ENCODE measurements at places on chromosomes 3 and 15. TPM values are rescaled to one million over a fixed set of nuclear protein-coding genes. Genes with fewer than 3 reads are reported as not detected.

- no peak for DNase-seq
- no peaks in the 10 kb centered on the region for H3K27me3 ChIP-seq
- peaks cover 2% of the 10 kb centered on the region for H3K36me3 ChIP-seq
- no peak overlapping the region for H3K4me3 ChIP-seq
Measured at GRCh38 chr3:114584734-114585371, 291.0 kb downstream of the TIGIT start.

DNA sequence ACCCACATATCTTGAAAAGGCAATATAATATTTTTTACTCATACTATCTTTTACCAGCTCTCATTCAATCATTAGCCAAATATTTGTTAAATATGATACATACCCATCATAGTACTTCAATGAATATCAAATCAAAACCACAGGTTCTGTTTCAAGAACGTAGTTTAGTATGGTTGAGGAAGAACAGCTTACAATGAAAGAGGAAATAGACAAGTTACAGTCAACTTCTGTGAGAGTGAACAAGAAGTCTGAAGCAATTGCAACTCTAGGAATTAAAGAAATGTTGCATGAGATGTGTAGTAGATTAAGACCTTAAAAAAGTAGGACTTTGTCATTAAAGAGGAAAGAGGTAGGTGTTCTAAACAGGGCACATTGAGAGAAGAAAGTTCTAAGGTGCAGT, 9.3 kb downstream of the BCHE start:
- no peaks in the 10 kb centered on the region for H3K27me3 ChIP-seq
- H3K4me1 ChIP-seq, result peaks cover 12% of the 10 kb centered on the region
- H3K4me3 ChIP-seq, result no peak overlapping the region
- no peaks in the 10 kb centered on the region for H3K36me3 ChIP-seq
- no peak for DNase-seq

- no peak overlapping the region for H3K27ac ChIP-seq
- H3K4me3 ChIP-seq, result no peak overlapping the region
- H3K4me1 ChIP-seq, result no peaks in the 10 kb centered on the region
- no peaks in the 10 kb centered on the region for H3K27me3 ChIP-seq
Measured at GRCh38 chr15:89630974-89631901, 24.0 kb downstream of the KIF7 start.

- H3K36me3 ChIP-seq, result peaks cover 11% of the 10 kb centered on the region
- H3K27me3 ChIP-seq, result no peaks in the 10 kb centered on the region
- H3K4me1 ChIP-seq, result peaks cover 29% of the 10 kb centered on the region
- peak overlapping the region; percentile 88 for H3K27ac ChIP-seq
Measured at GRCh38 chr3:120780977-120781376, 38.4 kb downstream of the GTF2E1 start.

- no peaks in the 10 kb centered on the region for H3K27me3 ChIP-seq
- peak overlapping the region; percentile 13 for H3K27ac ChIP-seq
- DNase-seq, result no peak
- no peak overlapping the region for H3K4me3 ChIP-seq
- H3K36me3 ChIP-seq, result peaks cover 6% of the 10 kb centered on the region
- H3K4me1 ChIP-seq, result peaks cover 26% of the 10 kb centered on the region
Measured at GRCh38 chr3:134009345-134010000, 20.3 kb downstream of the SLCO2A1 start.

DNA sequence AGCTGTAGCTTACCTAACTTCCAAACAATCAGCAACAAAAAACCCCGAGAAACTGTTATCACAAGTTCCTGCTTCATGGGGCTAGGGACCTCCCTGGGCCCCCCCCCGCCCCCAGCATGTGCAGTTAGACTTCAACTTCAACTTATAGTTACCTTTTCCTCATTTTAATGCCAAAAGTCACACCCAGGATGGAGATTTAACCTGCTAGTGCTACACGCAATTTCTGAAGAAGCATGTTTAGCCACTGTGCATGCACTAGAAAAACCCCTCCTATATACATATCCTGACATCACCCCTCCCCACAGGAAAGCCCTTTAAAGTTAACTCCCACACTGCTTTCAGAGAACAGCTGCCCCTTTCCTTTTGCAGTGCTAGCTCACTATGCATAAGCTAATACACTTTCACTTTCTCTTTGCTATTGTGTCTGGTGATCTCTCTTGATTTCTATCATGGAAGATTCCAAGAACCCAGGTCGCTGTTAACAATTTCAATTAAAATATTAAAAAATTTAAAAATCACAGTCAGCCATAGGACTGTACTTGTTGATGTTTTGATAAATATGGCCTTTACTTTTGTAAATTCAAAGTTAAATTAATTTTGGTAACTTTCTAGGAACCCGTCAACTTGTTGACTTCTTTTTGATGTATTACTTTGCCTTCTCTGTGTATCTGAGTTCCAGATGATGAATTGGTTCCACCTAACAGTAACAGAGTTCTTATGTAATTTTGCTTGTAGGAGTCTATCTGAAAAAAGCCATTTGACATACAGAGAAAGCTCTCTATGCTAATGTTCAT, 75.2 kb upstream of the ACAD9 start:
- peaks cover 23% of the 10 kb centered on the region for H3K36me3 ChIP-seq
- DNase-seq, result no peak
- H3K4me3 ChIP-seq, result no peak overlapping the region
- H3K4me1 ChIP-seq, result peaks cover 57% of the 10 kb centered on the region

- peaks cover 7% of the 10 kb centered on the region for H3K27me3 ChIP-seq
- H3K27ac ChIP-seq, result no peak overlapping the region
- H3K36me3 ChIP-seq, result no peaks in the 10 kb centered on the region
- no peak for DNase-seq
Measured at GRCh38 chr3:38717355-38718240, 68.1 kb upstream of the SCN5A start.

DNA sequence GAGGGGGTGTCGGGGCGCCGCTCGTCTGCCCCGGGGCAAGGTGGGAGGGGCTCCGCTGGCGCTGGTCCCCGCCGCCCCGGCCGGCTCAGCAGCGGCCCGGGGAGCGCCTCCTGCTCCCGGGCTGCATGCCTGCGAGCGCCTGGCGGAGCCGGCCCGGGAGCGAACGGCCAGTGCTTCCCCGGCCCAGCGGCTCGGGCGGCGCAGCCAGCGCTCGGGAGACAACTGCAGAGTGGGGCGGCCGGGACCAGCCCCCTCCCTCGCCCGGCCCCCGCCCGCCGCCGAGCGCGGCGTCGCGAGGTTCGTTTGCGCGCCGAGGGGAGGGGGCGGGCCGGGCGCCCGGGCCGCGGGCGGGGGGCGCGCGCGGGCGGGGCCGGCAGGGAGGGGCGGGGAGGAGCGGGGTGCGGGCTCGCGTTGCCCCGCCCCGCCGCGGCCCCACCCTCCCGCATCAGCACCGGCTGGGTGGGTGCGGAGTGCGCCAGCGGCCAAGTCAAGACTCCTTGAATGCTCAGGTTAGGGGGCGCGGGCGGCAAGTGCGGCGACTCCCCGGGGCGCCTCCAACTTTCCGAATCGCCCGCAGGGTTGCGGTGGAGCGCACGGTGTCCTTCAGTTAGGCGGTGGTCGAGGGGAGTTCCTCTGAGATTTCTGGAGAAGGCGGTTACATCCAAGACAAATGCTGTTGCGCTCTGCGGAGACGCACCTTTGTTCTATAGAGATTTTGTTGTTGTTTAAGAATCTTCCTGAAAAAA, at the start of gene RGMA:
RGMA (minus strand) TSS at position 231 of the 746 bp plus-strand sequence. CDS start 279 bp downstream, outside the sequence.
- peaks cover 19% of the 10 kb centered on the region for H3K27me3 ChIP-seq
- no peak for DNase-seq
- peak within 1 kb of the TSS; percentile 28 for H3K27ac ChIP-seq

- no peaks in the 10 kb centered on the region for H3K27me3 ChIP-seq
- peaks cover 3% of the 10 kb centered on the region for H3K36me3 ChIP-seq
- H3K27ac ChIP-seq, result no peak overlapping the region
- H3K4me3 ChIP-seq, result no peak overlapping the region
- DNase-seq, result no peak
- H3K4me1 ChIP-seq, result peaks cover 53% of the 10 kb centered on the region
Measured at GRCh38 chr15:99343208-99343607, 91.9 kb downstream of the LRRC28 start.

DNA sequence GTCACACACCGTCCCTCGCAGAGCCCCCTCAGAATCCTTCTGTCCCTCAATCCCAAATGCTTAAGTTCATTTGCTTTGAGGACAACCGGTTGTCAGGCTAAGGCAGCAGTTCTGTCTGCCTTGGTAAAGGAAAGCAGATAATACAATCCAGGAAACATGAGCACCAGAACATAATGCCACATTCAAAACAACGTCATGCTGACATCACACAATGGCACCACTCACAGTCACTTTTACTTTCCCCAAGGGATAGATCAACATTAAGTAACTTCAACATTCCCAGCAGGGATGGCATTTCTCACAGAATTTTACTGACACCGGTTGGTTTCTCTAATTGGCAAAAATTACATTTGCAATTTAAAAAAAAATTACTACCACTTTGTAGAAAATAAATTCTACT, 74.6 kb upstream of the PSMD6 start:
- no peak overlapping the region for H3K4me3 ChIP-seq
- peaks cover 17% of the 10 kb centered on the region for H3K4me1 ChIP-seq
- no peak for DNase-seq
- no peak overlapping the region for H3K27ac ChIP-seq

DNA sequence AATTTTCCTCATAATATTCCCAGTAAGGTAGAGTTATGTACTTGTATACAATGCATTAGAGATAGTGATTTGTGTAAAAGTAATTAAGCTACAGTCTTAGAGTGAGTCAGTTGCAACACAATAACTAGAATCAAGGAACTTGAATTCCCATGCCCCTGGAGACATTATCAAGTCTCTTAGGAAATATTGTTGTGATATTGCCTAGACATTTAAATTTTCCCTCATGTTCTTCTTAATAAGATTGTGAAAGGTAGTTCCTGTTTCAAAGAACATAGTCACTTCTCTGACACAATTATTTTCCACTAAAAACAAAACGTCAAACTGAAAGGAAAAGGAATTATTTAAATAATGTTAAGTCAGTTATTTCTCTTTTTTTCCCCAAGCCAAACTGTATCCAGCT, 13.0 kb upstream of the ATP1B3 start:
- DNase-seq, result no peak
- no peak overlapping the region for H3K4me3 ChIP-seq
- no peaks in the 10 kb centered on the region for H3K36me3 ChIP-seq

- no peak overlapping the region for H3K27ac ChIP-seq
- no peak overlapping the region for H3K4me3 ChIP-seq
- no peaks in the 10 kb centered on the region for H3K27me3 ChIP-seq
- H3K36me3 ChIP-seq, result no peaks in the 10 kb centered on the region
- no peak for DNase-seq
- H3K4me1 ChIP-seq, result no peaks in the 10 kb centered on the region
Measured at GRCh38 chr3:59069838-59070237, 20.0 kb upstream of the CFAP20DC start.

DNA sequence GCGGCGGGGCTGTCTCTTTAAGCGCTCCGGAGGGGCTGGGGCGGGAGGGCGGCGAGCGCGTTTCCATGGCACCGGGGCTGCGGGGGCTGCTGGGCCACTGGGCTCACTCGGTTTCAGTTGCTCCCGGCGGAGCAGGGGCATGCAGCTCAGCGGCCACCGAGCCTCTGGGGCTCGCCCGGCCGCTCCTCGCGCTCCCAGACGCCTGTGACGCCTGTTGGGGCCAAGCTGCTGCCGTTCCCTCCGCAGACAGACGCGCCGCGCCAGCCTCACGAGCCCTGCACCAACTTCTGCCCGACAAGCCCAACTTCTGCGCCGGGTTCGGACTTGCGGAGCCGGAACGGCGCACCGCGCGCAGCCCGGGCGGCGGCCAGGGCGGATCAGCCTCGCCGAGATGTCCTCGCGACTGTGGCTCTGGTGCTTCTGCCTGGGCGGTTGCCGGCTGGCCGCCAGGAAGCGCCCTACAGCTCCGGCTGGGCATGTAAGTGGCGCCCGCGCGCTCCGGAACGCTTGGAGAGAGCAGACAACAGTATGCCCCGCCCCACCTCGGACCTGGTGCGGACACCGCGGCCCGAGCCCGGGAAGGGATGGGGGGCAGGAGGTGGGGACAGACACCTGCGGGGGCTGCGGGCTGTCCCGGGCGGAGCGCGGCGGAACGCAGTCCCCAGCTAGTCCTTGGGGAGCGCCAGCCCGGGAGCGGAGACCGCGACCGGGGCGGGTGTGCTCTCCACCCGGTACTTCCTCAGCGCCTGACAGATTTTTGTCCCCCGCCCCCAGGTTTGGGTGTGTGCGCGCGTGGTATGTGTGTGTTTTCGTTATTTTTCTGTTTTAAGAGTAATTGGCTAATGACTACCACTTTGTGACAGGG, 154.1 kb upstream of the GOLIM4 start:
- peaks cover 6% of the 10 kb centered on the region for H3K27me3 ChIP-seq
- no peaks in the 10 kb centered on the region for H3K36me3 ChIP-seq
- H3K27ac ChIP-seq, result no peak overlapping the region
- peak overlapping the region; percentile 93 for H3K4me3 ChIP-seq

DNA sequence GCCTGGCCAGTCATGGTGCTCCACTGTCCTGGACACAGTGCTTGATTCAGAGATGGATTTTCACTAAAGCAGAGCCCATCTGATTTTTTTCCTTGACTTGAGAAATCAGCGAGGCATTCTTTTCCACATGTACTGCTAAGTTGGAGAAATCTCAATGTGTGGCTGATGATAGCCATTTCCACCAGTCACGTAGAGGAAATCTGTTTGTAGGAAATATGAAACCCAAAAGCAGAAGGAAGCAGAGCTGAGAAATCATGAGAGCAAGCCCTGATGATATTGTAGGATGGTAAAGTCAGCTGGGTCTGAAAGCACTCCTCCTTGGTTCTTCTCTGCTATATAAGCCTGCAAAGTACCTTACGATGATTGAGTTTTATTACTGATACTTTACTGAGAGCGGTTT, 1233.4 kb downstream of the ROBO2 start:
- no peak overlapping the region for H3K27ac ChIP-seq
- H3K27me3 ChIP-seq, result no peaks in the 10 kb centered on the region
- H3K36me3 ChIP-seq, result no peaks in the 10 kb centered on the region
- H3K4me1 ChIP-seq, result no peaks in the 10 kb centered on the region
- no peak overlapping the region for H3K4me3 ChIP-seq
- no peak for DNase-seq

GRCh38 chr3:25033407-25034029, 394.5 kb upstream of the RARB start:
- no peaks in the 10 kb centered on the region for H3K36me3 ChIP-seq
- H3K27me3 ChIP-seq, result no peaks in the 10 kb centered on the region
- peaks cover 35% of the 10 kb centered on the region for H3K4me1 ChIP-seq
- DNase-seq, result no peak
- H3K27ac ChIP-seq, result no peak overlapping the region

DNA sequence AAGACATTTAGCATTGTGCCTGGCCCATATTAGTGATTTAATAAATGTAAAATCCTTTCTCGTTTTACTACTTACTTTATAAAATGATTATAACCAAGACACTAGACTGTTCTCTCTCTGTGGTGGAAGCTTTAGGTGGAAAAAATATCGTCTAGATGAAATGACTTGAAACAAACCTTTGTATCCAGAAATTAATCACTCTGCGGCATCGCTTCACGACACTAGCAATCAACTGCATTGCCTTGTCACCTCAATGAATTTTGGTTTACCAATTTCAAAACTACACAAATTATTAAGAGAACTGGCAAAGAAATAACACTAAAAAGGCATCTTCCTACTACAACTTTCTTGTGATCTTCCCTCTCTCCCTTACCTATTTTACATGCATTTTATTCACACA, 627.2 kb upstream of the ROBO1 start:
- H3K36me3 ChIP-seq, result no peaks in the 10 kb centered on the region
- H3K4me1 ChIP-seq, result no peaks in the 10 kb centered on the region
- no peak overlapping the region for H3K4me3 ChIP-seq
- no peak overlapping the region for H3K27ac ChIP-seq
- no peak for DNase-seq

The RASGRF1 gene
- total RNA-seq, result not detected

The TMOD3 gene
- 56.9 TPM for total RNA-seq

The TTLL13 gene
- not detected for total RNA-seq

The FAM3D gene
- total RNA-seq, result not detected

The KLHL40 gene
- total RNA-seq, result not detected

The ALDH1L1 gene
- 0.51 TPM for total RNA-seq

The CHRM5 gene
- not detected for total RNA-seq

The DUOXA2 gene
- not detected for total RNA-seq

The WDR53 gene
- total RNA-seq, result 13.8 TPM

Measured in chondrocyte (in vitro differentiated cells).